ENCODE measurements at places on chromosomes 2 and 18. TPM values are rescaled to one million over a fixed set of nuclear protein-coding genes. Genes with fewer than 3 reads are reported as not detected.

DNA sequence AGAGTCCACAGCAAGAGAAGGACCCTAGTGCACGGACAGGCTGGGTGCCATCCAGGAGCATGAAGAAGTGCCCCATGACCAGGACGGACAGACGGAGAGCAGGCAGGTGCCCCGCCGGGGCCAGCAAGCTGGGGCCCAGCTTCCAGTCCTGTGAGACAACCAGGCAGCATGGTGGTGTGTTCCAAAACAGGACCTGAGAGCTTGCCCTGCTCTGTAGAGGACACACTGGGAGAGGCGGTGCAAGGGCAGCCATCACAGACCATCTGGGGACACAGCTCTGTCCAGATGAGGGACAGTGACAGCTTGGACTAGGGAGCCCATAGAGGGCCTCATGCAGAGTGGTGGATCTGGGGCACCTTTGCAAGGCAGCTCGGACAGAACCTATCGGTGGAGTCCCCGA is 279.8 kb downstream of the EIPR1 start:
- peak; percentile 9 for DNase-seq

- DNase-seq: peak; percentile 35
Measured at GRCh38 chr18:35041815-35042387, 688 bp downstream of the MAPRE2 start.

The LGALSL gene
- 26.4 TPM for total RNA-seq

GRCh38 chr2:241163601-241164118 is 13.4 kb downstream of the PPP1R7 start:
- DNase-seq: no peak

GRCh38 chr2:54598347-54599325 is 124.8 kb upstream of the EML6 start:
- no peak for DNase-seq

GRCh38 chr2:224106794-224107193 is 67.7 kb upstream of the SERPINE2 start:
- DNase-seq: no peak

DNA sequence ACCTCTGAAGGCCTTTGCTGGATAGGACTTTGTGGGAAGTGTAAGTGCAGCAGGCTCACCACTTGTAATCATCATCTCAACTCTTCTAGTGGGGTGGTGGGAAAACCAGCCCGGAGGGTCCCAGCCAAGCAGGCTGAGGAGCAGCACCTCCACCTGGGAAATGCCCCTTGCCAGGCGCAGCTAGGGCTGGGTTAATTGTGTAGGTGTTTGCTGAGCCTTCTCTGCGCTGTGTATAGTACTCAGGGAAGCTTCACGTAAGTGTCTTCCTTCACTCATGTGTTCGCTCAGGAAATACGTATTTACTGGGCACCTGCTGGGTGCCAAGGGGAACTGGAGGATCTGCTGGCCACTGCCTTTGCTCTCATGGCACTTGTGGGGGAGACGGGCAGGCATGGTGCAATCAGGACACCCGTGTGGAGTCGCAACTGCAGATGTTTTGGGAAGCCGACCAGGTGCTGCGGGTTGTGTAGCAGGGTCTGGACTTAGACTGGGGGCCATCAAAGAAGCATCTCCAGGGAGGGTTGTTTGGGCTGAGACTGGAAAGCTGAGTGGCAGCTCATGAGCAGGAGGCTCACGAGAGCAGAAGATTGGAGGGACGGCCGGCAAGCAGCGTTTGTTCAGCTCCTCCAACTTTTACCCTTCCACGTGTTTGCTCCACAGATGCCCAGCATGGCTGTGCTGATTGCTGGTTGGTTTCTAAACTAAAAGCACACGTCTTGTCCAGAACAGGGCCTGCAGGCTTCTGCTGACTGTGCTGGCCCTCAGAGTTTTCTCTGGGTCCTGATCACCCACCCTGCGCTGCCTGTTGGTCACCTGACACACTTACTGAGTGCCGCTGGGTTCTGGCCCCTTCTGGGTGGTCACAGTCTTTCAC is 164.6 kb downstream of the LDLRAD4 start:
- no peak for DNase-seq

The REG3G gene
- total RNA-seq: not detected

DNA sequence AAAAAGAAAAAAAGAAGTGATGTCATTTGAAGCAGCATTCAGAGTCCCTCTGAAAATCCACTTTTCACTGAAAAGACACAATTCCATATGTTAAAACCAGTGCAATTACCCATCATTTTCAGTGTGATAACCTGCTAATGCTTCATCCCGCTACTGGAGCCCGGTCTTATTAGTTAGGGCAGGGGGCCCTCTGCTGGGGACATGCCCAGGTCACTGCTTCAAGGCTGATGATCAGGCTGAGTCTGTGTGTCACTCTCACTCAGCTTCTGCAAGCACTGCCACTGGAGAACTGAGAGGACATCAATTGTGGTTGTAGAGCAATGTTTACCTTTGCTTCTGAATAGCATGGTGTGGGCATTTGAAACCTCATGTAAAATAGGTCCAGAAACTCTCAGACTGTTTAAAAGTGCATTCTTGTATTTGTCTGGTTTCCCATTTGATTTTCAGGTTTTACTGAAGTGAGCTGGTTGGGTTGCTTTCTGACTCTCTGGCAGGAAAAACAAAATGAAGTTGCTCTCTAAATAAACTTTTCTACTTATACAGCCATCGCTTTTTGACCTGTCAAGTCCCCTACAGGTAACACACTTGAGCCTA is 49.2 kb upstream of the NXPH2 start:
- DNase-seq: no peak

DNA sequence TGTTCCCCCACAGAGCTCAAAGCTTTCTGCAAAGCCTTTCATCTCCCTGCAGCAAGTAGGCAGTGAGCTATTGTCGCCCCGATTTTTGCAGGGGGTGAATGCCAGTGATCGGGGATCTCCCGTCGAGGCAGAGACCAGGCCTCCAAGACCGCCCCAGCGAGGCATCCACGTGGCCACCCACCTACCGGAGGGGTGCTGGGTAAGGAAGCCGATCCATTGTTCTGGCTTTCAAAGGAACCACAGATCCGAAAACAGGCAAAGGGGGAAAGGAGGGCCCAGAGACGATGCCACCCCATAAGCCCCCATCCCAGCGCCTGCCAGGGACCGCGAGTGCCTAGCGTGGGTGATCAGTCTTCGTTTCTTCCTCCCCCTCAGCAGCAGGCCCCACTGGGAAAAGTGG is 2.4 kb downstream of the ADRA2B start:
- DNase-seq: no peak

GRCh38 chr2:216308576-216308975 is 63.7 kb downstream of the MARCHF4 start:
- DNase-seq: no peak

GRCh38 chr2:57440437-57440836 is 606.2 kb upstream of the VRK2 start:
- no peak for DNase-seq

The EVX2 gene
- not detected for total RNA-seq

DNA sequence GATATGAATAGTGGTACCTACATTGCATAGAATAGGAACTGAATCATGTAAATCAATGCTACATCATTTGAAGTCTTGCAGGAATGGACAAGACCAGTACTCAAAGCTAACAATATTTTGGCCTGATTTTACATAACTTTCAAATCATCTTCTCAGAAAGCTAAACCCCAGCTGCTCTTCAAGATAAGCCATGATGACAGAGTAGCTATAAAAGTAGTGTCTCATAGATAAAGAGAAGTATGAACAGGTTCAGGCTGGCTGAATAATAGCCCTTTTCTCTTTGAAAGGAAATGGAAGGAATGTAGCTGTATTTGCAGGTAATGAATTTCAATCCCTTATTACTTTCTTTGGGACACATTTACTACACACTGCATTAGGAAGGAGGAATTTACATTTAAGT is 28.2 kb downstream of the TSPYL6 start:
- DNase-seq: no peak

- DNase-seq: peak; percentile 43
Measured at GRCh38 chr18:31684279-31685096, at the start of gene B4GALT6. B4GALT6 (minus strand) TSS chr18:31684581; CDS start chr18:31684426, 155 bp downstream.

The ZAP70 gene
- 2.2 TPM for total RNA-seq

The GULP1 gene
- 11.8 TPM for total RNA-seq

The BMP10 gene
- total RNA-seq: not detected

DNA sequence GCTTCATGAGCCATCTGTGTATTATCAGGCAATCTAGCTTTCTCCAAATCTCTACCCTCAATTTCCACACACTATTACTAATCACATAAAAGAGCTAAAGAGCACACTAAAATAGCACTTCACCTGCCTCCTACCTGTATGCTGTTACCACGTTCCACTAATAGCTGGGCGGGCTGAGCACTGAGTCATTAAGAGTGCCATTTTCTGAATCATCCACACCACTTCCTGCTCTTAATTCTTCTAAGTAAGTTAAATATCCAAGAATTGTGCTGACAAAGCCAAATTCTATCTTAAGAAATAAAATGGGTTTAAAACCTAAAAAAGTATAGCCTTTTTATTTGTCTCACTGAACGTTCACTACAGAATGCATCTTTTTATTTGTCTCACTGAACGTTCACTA is 35.7 kb downstream of the NOL10 start:
- no peak for DNase-seq

DNA sequence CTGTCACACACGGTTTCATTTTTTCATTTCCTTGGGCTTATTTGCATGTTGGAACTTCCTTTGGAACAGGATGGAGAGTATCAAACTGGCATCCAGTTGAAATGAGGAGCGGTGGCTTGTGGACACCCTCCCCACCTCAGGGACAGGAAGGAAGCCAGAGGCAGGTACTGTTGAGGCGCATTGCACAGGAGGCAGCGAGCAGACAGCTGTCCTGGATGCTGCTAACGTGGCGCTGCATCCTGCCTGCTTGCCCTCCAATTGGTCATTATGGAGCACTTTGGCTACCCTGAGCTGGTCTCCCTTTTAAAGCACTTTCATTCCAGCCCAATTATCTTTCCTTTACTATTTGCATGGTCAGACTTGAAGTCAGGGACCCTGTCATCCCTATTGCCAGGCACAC is 80.7 kb upstream of the ITGA4 start:
- DNase-seq: no peak

- no peak for DNase-seq
Measured at GRCh38 chr2:37323176-37323780, 1.4 kb downstream of the PRKD3 start.

The FAM124B gene
- total RNA-seq: 0.37 TPM

The ARHGAP28 gene
- 1.9 TPM for total RNA-seq

DNA sequence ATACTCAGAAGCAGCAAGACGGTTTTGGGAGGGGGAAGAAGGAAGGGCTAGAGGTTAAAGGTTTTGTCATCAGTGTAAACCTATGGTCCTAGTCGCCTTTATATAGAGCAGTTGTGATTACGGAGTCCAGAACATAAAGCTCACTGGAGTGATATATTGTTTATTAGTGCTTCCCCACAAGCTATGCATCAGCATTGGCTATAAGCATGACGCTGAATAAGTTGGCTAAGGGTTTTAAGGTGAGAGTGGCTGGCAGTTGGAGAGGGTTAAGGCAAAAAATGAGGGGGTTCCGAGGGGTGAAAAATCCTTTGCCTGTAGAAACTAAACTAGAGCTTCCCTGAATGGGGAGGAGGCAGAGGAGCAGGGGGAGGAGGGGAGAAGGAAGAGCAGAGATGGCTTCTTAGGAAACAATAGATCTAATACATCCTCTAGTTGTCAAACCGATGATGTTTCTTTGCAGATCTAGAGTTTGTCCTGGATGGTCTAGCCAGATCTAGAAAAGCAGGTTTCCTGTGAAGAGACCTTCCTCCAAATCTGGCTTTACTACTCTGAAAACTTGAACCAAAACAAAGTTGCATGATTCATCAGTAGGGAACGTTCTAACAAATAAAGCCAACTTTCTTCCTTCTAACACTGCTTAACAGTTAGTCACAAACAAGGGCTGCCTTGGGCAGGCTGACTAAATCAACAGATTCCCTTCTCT is 2.5 kb downstream of the KLF7 start:
- no peak for DNase-seq

DNA sequence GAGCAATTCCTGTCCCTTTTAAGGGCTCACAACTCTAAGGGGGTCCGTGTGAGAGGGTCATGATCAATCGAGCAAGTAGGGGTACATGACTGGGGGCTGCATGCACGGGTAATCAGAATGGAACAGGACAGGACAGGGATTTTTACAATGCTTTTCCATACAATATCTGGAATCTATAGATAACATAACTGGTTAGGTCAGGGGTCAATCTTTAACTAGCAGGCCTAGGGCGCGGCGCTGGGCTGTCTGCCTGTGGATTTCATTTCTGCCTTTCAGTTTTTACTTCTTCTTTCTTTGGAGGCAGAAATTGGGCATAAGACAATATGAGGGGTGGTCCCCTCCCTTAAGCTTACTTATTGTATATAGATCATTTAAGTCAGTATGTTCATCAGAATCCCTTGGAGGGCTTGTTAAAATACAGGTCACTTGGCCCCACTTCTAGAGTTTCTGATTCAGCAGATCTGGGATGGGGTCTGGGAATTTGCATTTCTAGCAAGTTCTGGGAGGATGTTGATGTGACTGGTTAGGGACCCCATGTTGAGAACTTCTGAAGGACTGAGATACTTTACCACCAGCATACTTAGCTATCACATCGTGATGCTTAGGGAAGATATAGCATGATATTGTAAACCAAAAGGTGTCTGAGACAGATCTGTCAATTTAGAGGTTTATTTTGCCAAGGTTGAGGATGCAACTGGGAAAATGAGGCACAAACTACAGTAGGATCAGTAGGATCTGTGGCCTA is 2.8 kb upstream of the INPP4A start:
- DNase-seq: peak; percentile 67

The THADA gene
- total RNA-seq: 14.6 TPM

- DNase-seq: no peak
Measured at GRCh38 chr2:213316001-213316735, 31.9 kb downstream of the SPAG16 start.

DNA sequence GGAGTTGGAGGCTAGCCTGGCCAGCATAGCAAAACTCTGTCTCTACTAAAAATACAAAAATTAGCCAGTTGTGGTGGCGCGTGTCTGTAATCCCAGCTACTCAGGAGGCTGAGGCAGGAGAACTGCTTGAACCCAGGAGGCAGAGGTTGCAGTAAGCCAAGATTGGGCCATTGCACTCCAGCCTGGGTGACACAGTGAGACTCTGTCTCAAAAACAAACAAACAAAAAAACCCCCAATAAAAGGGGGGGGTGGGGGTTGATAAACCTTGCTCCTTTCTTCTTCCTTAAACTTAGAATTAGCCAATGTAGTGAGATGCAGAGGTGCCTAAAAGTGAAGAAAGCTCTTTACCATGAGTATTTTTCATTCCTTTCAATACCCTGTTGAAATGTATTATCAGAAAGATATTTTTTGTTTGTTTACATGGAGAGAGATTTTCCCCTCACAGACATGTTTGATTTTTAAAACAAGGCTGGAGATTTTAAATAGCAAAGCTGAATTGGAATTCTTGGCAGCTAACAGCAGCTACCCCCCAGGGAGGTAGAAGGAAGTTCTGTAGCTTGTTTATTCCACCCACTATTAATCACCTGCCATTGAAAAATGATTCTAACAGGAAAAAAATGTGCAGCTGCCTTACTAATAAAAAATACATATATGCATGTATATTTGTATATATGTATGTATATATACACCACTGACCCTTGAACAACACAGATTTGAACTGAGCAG is 48.6 kb downstream of the GYPC start:
- DNase-seq: no peak

- no peak for DNase-seq
Measured at GRCh38 chr2:182324665-182325064, 102.2 kb downstream of the PDE1A start.

The DSG4 gene
- 0.16 TPM for total RNA-seq

GRCh38 chr2:32947484-32948143 is 861 bp downstream of the LTBP1 start:
- DNase-seq: peak; percentile 59

- no peak for DNase-seq
Measured at GRCh38 chr18:73511771-73512503, 635.7 kb downstream of the FBXO15 start.

Data from colonic mucosa (tissue), 4 donors.